ENCODE measurements at places on chromosomes 7 and 10.

DNA sequence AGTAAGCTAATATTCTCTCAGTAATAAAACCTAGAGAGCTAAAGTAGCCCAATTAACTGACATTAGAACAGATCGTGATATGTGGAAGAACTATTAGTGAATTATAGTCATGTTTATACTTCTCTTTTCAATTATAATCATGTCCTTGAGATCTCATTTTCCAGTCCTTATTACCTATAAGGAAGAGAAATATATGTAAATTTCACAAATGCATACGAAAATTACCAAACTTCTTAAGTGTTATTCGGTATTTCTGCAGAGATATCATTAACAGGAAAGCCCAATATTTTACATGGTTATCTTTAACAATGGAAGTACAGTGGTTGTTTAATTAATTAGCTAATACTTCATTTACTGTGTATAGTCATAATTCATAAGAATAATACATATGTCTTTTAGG is 110.7 kb downstream of the PTEN start:
- DNase-seq: no peak

GRCh38 chr10:90614631-90615030 is 243.2 kb downstream of the HTR7 start:
- no peak for DNase-seq

DNA sequence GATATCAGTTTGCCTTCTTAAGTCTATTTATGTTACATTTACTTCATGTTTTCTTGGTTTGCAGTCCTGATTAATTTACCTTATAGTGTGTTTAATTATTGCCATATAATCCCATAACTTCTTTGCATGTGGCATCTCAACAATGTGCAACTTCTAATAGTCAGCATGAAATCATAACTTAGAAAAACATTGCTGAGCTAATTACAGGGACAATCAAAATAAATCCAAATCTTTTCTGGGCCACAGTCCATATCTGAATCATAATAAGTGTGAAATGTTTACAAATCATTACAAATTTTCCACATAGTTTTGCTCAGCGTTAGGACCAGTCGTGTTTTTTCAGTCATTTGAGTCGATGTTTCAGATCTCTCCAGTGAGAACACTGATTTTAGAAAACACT is 29.1 kb upstream of the CABCOCO1 start:
- DNase-seq: no peak

DNA sequence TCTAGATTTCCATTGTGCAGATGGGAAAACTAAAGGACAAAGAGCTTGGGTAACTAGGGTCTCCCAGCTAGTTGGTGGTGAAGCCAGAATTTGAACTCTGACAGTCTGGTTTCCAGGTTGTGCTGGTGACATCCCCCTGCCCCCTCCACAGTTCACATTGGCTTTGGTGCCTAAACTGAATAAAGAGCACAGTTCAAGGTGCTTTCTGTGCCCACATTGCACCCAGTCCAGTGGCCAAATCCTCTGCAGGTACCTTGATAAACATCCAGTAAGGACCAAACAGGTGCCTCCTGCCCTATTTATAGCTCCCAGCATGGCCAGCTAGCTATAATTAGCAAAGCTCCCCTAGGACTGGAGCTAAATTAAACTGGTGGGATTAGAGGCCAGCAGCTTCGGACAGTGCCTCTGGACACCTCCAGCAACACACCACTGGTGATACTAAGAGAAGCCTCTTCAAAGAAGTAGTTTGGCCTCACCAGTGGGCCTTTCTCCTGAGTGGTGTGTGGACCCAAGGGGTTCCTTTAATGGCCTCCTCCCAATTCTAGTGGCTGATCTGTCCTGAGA is 59.9 kb downstream of the KCNMA1 start:
- no peak for DNase-seq

- DNase-seq: no peak
These were observed 116.0 kb upstream of the C7orf33 start for GRCh38 chr7:148474481-148475025.

DNA sequence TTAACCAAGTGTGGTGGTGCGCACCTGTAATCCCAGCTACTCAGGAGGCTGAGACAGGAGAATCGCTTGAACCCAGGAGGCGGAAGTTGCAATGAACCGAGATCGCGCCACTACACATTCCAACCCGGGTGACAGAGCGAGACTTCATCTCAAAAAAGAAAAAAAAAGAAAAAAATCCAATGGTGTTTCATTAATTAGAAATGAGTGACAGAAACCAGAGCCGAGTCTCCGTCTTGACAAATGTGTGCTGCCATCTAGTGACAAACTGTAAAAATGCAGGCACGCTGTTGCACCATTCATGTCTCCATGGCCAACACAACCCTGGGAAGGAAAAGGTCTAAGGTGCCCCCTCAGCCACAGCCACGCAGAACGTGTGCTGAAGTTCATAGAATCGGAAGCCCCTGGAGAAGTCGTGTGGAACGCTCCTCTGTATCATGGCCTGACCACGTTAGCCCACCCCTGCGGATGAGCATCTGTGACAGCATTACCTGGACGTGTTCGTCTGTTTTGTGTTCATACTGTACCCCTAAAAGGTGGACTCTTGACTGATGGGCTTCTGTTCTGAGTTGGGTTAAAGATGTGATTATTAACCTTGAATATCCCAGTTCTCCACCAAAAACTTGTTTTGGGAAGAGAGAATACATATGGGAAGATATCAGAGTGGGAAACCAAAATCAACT is 94.9 kb downstream of the LYZL2 start:
- DNase-seq: peak; percentile 85

GRCh38 chr7:112081778-112082177 is 124.4 kb downstream of the DOCK4 start:
- DNase-seq: peak; percentile 10

GRCh38 chr10:80506836-80507487 is 30.7 kb upstream of the SH2D4B start:
- no peak for DNase-seq

DNA sequence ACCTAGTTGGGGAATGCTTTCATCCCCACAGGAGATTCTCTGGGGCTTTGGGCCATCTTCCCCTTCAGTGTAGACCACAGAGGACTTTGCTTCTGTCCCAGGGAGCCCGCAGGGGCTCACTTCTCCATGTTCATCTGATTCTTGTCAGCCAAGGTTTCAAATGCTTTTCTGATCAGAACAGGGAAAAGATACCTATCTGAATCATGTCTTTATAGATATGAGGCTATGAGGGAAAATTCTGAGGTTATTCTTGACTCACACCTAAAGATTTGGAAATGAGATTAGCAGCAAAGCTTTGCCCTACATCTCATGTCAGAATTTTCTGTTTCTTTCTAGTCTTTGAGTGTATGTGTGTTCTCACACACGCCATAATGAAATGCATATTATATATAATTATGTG is 53.3 kb downstream of the FIGNL1 start:
- DNase-seq: peak; percentile 44

DNA sequence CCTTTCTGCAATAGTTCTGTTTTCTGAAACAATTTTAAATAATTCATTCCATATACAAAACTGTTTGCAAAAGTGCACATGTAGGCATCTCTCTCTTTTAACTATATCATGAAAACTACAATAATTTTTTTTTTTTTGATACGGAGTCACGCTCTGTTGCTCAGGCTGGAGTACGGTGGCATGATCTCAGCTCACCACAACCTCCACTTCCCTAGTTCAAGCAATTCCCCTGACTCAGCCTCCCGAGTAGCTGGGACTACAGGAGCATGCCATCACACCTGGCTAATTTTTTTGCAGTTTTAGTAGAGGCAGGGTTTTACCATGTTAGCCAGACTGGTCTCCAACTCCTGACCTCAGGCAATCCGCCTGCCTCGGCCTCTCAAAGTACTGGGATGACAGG is 44.0 kb upstream of the SEMA3A start:
- no peak for DNase-seq

GRCh38 chr7:159105066-159105780 is 39.4 kb downstream of the VIPR2 start:
- no peak for DNase-seq

DNA sequence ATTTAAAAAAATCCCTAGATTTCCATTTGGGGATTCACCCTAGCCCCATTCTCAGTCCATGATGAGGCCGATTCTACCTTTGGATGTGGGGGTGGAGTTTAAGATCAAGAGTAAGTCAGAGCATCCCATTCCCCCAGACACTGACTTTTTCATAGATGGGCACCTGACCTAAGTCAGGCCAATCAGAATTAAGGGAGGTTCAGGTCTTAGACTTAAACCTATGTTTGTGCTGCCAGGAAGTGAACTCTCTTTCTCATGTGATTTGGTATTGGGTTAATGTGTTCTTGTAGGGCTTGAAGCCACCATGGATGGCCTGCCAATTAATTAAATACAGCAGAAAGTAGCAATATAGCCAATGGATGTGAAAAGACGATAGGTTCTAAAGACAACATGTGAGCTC is 30.1 kb downstream of the HOXA1 start:
- DNase-seq: no peak

- DNase-seq: no peak
These were observed 307.2 kb downstream of the TCERG1L start for GRCh38 chr10:131004276-131004675.

GRCh38 chr7:27111751-27112277 is 9.3 kb upstream of the HOXA2 start:
- DNase-seq: no peak

DNA sequence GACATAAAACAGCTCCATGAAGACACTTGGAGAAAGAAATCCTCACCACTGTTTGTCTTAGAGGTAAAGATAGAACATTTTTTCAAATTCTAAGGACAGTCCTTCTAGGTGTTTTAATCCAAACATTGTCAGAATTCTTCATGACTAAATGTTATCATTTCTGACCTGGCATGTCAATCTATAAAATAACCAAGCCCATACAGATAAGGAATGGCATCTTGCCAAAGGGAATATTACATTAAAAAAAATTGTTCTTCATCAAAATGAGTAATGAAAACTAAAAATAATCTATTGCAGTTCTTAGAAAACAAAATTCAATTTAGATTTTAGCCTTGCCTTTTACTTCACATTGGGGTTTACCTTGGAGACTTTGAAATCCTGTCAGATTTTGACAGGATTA is 33.6 kb downstream of the DGKB start:
- no peak for DNase-seq

DNA sequence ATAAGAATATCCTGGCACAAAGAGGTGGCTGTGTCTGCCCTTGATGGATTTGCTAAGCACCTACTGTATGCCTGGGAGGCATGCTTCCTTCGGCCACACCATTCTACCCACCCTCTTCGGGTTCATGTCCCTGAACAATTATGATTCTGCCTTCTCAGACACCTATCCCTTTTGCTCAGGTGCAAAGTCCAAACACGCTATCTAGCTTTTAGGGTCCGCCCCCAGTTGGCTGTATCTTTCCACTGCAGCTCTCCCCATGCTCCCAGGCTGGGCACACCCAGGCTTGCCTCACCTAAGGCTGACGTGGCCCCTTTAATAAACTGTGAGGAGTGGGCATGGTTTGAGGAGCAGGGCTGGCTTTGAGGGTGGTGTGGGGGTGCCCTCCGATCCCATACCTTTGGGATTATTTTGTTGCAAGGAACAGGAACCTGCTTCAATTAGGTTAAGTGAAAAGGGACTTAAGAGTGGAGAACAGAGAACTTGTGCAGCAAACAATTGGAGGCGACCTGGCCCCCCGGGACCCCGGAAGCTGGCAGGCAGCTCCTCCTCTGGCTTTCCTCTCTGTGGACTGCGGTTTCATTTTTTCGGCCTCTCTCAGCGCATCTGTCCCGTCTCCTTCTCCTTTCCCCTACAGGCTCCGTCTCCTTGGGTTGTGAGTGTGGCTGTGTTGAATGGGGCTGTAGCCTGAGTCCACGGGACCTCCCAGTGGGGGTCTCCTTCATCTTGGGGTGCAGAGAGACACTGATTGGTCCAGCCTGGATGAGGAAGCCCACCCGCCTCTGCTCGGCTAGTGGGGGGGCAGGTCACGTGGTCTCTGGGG is 3.8 kb downstream of the CLIP2 start:
- no peak for DNase-seq

DNA sequence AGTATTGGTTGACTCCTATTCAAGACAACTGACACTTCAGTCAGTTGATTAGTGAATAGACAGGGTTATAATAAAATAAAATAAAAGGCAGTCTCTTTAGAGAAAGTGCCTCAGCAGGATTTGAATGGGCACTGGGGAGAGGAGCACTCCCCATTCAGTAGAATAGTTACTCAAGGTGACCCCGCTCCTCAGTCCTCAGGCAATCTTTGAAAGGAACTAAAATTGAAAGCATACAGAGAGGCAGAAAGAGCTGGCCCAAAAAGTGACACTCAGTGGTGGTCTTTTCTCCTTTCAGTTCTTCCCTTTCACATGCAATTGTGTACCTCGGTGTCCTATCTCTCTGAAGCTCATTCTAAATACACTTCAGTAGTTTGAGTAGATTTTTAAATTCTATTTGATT is 47.4 kb upstream of the MACC1 start:
- no peak for DNase-seq

DNA sequence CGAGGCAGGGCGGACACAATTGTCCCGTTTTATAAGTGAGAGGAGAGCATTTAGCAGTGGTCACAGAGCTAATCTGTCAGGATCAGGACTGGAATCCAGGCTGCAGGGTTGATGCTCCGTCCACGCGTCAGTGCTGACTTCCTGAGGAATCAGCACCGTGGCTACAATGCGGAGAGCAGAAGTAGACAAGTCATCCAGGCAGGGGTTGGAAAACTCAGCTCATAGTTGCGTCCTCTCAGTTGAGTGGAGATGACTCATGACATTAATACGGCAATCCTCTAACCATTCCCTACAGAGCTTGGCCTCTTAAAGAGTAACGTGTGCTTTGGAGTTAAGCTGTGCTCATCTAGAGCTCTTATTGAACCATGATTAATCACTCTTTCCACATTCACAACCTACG is 17.1 kb upstream of the HTR5A start:
- DNase-seq: no peak

DNA sequence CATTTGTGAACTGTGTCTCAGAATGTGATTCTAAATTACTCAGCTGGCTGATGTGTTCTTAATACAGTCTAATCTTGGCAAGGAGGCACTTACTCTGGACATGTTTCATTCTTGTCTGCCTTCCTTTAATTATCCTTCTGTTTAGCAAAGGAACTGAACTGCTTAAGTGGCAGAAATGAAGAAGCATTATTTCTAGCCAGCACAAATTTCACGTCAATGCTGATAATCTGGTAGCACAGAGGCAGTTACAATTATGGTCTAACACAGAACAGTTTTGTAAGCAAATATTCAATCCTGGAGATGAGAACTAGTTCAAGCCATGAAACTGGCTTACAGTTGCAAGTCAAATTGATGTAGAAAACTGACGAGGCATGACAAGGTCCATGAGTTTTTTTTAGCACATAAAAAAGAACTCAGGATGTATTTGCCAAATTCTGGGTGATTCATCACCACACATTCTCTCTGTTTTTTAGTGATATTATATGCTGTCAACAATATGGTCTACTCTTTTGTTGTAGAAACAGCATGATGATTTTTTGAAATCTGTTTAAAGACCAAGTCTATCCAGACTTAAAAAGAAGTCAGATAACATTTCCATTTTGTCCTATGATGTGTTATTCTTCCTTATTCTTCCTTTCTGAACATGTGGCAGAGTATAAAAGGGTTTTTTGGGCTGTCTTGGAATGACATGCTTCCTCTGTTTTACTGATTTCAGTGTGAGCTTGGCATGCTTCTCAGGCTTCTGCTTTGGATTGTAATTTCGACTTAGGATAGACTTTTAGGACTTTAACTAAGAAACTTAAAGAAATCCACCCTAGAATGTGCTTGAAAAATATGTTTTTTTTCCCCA is 154.8 kb downstream of the DNAJB9 start:
- no peak for DNase-seq

- no peak for DNase-seq
These were observed 8.4 kb downstream of the LRRC4 start for GRCh38 chr7:128022631-128023532.
